ENCODE measurements at places on chromosomes 2 and 18. TPM values are rescaled to one million over a fixed set of nuclear protein-coding genes. Genes with fewer than 3 reads are reported as not detected.

TCF7L1 gene
- not detected for total RNA-seq

CYRIA gene
- 2.4 TPM for total RNA-seq

CETN1 gene
- not detected for total RNA-seq

- H3K27me3 ChIP-seq, result no peaks in the 10 kb centered on the region
- no peak overlapping the region for H3K27ac ChIP-seq
- H3K4me1 ChIP-seq, result peaks cover 26% of the 10 kb centered on the region
- peaks cover 3% of the 10 kb centered on the region for H3K36me3 ChIP-seq
- no peak for DNase-seq
Measured at GRCh38 chr2:148106331-148106730, 85.4 kb downstream of the MBD5 start.

- no peak for DNase-seq
- H3K4me1 ChIP-seq, result peaks cover 3% of the 10 kb centered on the region
- peak overlapping the region; percentile 47 for H3K27ac ChIP-seq
Measured at GRCh38 chr2:171271386-171271785, 110.7 kb upstream of the TLK1 start.

GRCh38 chr2:240155048-240155744, 14.7 kb upstream of the OTOS start:
- H3K36me3 ChIP-seq, result peaks cover 2% of the 10 kb centered on the region
- DNase-seq, result no peak
- no peak overlapping the region for H3K4me3 ChIP-seq
- no peak overlapping the region for H3K27ac ChIP-seq
- peaks cover 28% of the 10 kb centered on the region for H3K27me3 ChIP-seq
- no peaks in the 10 kb centered on the region for H3K4me1 ChIP-seq

- peak overlapping the region; percentile 97 for H3K4me3 ChIP-seq
- peaks cover 59% of the 10 kb centered on the region for H3K4me1 ChIP-seq
Measured at GRCh38 chr2:69644506-69644979, 1.0 kb upstream of the AAK1 start.

MARCHF4 gene
- total RNA-seq, result not detected

DNA sequence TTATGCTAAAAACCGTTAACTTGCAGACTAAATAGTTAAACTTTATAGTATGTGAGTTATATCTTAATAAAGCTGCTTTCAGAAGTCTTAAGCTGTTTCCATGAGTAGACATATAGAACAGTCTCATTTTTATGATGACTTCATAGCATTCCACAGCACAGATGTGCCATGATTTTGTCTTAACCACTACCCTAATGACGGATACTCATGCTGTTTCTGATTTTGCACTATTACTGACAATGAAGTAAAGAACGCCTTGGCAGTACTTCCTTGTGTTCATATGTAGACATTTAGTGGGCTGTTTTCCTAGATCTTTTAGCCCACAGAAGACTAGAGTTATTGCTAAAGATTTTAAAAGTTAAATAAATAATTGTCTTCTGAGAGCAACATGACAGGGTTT, 175.6 kb upstream of the RAB6C start:
- no peak for DNase-seq
- peaks cover 32% of the 10 kb centered on the region for H3K27me3 ChIP-seq
- H3K36me3 ChIP-seq, result no peaks in the 10 kb centered on the region
- H3K4me3 ChIP-seq, result no peak overlapping the region
- H3K27ac ChIP-seq, result no peak overlapping the region

ACMSD gene
- not detected for total RNA-seq

GRCh38 chr18:72102412-72102811, 441.7 kb downstream of the CBLN2 start:
- H3K4me3 ChIP-seq, result no peak overlapping the region
- no peaks in the 10 kb centered on the region for H3K36me3 ChIP-seq
- no peak for DNase-seq
- H3K4me1 ChIP-seq, result no peaks in the 10 kb centered on the region
- H3K27me3 ChIP-seq, result no peaks in the 10 kb centered on the region

DNA sequence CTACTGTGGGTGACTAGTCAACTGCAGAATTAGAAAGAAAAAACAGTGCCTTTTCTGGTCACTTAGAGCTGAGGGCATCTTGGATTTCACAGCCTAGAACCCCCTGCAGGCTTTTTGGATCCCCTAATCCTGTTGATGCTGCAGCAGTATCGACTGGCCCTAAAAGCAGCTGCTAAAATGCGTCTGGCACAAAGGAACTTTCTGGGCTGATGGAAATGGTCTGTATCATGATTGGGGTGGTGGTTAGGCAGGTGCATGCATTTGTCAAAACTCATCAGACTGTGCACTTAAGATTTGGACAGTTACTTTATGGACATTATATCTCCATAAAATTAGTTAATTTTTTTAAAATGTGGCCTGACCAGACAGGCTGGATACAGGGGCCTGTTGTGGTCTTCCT, 149.8 kb downstream of the KLHL29 start:
- no peak for DNase-seq
- peak overlapping the region; percentile 11 for H3K27ac ChIP-seq
- no peaks in the 10 kb centered on the region for H3K36me3 ChIP-seq
- peaks cover 18% of the 10 kb centered on the region for H3K4me1 ChIP-seq
- no peak overlapping the region for H3K4me3 ChIP-seq

DNA sequence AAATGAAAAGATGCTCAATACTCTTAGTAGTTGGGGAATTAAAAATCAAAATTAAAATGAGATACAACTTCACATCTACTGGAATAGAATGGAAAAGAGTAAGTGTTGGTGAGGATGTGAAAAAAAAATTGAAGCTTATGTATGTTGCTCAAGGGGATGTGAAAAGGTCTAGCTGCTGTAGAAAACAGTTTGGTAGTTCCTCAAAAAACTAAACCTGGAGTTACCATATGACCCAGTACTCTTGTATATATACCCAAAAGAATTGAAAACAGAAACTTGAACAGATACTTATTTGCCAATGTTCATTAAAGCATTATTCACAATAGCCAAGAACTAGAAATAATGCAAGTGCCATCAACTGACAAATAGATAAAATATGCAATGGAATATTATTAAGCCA, 208.4 kb downstream of the FIGN start:
- no peaks in the 10 kb centered on the region for H3K27me3 ChIP-seq
- no peaks in the 10 kb centered on the region for H3K36me3 ChIP-seq
- H3K4me3 ChIP-seq, result no peak overlapping the region
- DNase-seq, result no peak
- no peak overlapping the region for H3K27ac ChIP-seq

SAG gene
- 0.25 TPM for total RNA-seq

Data from T-helper 17 cell (primary cell).